ENCODE measurements at places on chromosomes 5 and 9.

- no peak for DNase-seq
Observed at GRCh38 chr9:2461892-2462291, 159.7 kb upstream of the VLDLR start.

GRCh38 chr5:76590027-76590426 is 33.2 kb downstream of the F2RL2 start:
- no peak for DNase-seq

DNA sequence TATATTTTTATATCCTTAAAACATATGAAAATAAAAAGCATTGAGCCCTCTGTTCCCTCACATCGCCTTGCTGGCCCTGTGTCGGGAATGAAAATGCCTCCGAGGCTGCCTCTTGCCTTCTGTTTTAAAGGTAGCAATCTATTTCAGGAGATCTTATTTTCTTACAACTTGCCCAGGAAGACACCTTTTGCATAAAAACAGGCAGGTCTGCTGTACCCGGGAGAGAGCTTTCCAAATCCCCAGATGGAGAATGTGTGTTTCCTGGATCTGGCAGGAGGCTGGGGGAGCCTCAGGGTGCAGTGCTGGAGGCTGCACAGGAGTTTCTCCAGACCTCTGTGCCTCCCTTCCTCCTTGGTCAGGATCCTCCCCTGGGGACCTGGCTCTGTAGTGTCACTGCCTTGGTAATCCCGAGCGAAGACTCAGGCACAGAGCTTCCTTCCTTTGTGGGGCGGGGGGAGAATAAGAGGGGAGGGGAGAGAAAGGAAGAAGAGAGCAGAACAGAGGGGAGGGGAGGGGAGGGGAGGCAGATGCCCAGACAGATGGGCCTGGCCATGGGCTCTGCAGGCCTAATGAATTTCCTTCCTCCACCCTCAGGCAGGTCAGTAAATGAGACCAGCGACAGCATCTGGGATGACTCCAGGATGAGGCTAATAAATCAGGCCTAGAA is 104.0 kb upstream of the BOD1 start:
- no peak for DNase-seq

GRCh38 chr5:179331591-179332375 is 13.5 kb downstream of the ADAMTS2 start:
- no peak for DNase-seq

GRCh38 chr9:26210338-26210851 is 532.2 kb upstream of the TUSC1 start:
- DNase-seq, result no peak

- no peak for DNase-seq
Observed at GRCh38 chr5:23169660-23170416, 316.7 kb upstream of the CDH12 start.

DNA sequence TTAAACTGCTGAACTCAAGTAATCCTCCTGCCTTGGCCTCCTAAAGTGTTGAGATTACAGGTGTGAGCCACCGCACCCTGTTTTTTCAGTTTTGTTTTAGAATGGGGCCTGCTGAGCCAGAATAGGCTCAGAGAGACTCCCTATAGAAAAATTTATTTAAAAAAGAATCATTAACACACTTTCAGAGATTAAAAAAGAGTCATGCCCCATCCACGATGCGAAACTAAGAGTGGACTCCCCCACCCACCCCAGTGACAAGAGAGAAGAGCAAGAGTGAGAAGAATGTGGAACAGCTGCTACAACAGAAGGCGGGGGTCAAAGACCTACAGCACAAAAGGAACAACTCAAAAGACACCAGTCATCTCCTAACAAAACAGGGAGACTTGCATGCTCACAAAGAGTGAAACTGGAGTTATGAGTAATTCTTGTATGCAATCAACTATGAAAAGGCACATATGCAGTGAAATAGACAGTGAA is 47.2 kb downstream of the GLDC start:
- DNase-seq, result no peak

- DNase-seq, result no peak
Observed at GRCh38 chr9:94804316-94804715, 77.8 kb downstream of the AOPEP start.

DNA sequence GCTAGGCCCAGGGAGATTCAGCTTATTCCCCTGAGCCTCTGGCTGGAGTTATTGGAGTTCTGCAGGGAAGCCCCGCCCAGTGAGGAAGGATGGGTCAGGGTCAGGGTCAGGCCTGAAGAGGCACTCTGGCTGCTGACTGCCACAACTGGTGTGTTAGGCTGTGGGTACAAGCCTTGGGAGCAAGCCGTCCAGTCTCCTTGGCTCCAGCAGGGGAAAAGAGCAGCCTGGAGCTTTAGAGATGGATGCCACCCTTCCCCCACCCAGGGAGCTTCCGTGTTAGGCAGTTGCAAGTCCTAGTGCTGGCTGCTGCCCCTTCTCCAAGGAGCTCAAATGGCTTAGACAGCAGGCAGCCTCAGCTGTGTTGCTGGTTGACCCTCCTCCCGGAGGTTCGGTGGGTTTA is 34.4 kb upstream of the TAF11L2 start:
- peak; percentile 49 for DNase-seq

- DNase-seq, result no peak
Observed at GRCh38 chr5:131226899-131227298, 37.0 kb upstream of the CDC42SE2 start.

GRCh38 chr5:14673443-14673842 is 8.9 kb downstream of the OTULIN start:
- DNase-seq, result no peak

DNA sequence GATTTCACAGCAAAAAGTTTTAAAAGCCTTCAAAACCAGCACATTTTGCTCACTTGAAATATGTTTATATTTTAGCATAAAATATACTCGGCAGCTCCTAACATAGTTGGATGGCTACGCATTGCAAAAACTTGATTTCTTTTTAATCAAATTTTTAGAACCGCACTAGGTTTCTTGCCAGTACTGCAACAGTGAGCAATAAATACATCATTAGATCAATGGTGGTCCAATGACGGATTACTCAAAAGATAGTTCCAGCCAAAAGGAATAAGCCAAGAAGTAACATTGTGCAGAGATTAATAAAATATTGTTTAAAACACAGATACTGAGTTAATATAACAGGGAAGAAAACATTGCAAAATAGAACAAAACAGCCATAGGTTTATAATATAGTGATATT is 5.5 kb downstream of the MARCHF3 start:
- no peak for DNase-seq

- DNase-seq, result no peak
Observed at GRCh38 chr9:68739621-68740174, 34.7 kb downstream of the PIP5K1B start.

DNA sequence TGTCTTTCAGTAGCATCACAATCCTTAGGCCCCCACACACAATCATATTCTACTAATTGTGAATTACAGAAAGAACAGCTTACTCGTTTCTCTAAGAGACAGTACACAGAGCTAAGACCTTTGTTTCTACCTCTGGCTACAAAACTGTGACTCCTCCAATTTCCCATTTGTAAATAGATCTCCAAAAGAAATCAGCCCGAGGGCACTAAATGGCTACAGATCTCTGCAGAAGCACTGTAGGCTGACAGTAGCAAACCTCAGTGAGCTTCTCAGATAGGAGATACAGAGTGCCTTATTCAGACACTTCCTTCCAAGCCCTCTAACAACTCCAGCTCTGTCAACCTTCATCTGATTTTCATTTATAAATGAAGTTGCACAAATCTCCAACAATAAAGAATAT is 51.0 kb downstream of the EFNA5 start:
- no peak for DNase-seq

GRCh38 chr5:97085459-97086181 is 56.8 kb downstream of the LIX1 start:
- DNase-seq, result no peak

DNA sequence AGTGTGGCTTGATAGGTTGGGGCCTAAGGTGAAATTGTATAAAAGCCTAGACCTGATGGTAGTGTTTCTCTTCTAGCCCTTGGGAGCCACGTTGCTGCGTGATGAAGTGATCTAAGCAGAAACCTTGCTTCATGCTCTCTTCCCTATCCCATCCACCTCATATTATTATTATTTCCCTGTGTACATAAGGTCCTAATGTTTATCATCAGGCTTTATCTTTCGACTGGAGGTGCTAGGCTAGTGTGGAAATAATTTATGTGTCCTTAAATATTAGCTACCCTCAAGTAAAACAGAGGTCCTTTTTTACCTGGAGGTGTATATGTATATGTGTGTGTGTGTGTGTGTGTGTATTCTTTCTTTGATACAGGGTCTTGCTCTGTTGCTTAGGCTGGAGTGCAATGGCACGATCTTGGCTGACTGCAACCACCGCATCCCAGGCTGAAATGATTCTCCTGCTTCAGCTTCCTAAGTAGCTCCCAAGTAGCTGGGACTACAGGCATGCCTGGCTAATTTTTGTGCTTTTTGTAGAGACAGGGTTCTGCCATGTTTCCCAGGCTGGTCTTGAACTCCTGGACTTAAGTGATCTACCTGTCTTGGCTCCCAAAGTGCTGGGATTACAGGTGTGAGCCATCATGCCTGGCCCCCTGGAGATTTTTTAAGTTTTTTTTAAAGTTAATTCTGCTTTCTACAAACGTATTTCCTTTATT is 3.7 kb downstream of the UGCG start:
- no peak for DNase-seq

DNA sequence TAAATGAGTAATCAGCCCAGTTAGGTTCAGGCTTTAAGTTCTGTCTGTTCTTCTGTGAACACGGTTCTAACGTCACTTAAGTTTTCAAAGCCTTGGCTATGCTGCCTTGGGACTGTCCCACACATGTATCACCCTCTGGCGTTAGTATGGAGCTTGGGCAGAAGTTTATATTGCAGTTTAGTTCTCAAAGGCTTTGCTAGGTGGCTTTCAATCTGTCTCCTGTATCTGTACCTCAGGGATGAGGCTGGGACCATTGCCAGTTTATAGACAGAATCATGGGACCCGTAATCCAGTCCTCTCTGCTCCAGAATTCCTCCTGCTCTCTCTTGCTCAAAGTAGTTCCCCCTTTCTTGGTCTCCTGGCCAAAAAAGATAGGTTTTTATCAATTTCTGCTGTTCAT is 12.1 kb downstream of the C9orf40 start:
- no peak for DNase-seq

DNA sequence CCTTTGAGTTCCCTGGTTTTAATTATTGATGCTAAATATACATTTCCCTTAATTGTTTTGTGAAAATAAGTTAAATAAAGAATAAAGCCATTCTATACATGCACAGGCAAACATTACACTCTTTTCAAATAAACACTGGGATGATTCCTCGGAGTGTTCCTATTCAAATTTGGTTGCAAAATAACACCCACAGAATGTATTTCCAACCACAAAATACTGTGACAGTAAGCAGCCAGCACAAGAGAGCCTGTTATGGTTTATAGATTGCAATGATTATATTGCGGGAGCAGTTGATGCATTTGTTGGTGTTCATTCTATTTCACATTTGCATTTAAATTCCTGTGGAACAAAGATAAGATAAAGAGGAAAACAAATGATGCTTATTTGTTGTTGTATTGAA is 632.6 kb upstream of the WWC1 start:
- DNase-seq, result no peak

DNA sequence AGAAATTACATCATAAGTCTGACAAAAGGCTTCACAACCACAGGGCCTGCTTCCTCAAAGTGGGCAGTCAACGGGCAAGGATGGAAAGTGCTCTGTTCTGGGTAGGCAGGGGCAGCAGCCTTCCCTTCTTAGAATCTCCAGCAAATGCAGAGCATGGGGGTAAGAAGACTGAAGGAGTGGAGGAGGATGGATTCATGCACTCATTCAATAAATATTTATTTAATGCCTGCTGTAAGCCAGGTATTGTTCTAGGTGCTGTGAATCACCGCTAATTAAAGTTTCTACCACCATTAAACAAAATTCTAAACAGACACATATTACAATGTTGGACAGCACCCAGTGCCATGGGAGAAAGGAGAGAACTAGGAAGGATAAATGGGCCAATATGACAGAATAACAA is 195.6 kb downstream of the ELAVL2 start:
- no peak for DNase-seq
